ENCODE measurements at places on chromosomes 1 and 21. TPM values are rescaled to one million over a fixed set of nuclear protein-coding genes. Genes with fewer than 3 reads are reported as not detected.

- peak; percentile 51 for DNase-seq
Observed at GRCh38 chr1:232112076-232112475, 485.5 kb downstream of the DISC1 start.

DNA sequence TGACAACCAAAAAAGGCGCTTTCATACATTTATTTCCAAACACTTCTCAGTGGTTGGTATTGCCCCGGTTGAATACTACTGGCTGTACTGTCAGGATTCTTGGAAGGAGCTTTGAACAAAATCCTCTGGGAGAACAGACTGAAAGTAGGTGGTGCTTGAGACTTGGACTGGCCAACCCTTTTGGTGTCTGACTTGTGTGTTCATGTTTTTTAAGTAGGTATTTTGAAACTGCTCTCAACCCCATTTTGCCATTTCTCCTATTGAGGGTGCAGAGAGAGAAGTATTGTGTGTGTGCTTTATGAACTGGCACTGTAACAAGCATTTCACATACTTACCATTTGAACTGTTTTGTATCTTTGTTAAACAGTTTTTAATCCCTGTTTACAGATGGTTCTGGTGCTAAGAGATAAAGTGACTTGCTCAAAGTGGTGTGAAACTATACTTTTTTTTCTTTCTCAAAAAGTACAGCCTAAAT is 21.2 kb downstream of the ARID1A start:
- peak; percentile 51 for DNase-seq

GRCh38 chr21:45932922-45933502 is 48.6 kb upstream of the COL6A1 start:
- DNase-seq, result no peak

The BCL2L15 gene
- polyA plus RNA-seq, result 0.36 TPM

The TRIM58 gene
- 4.7 TPM for polyA plus RNA-seq

DNA sequence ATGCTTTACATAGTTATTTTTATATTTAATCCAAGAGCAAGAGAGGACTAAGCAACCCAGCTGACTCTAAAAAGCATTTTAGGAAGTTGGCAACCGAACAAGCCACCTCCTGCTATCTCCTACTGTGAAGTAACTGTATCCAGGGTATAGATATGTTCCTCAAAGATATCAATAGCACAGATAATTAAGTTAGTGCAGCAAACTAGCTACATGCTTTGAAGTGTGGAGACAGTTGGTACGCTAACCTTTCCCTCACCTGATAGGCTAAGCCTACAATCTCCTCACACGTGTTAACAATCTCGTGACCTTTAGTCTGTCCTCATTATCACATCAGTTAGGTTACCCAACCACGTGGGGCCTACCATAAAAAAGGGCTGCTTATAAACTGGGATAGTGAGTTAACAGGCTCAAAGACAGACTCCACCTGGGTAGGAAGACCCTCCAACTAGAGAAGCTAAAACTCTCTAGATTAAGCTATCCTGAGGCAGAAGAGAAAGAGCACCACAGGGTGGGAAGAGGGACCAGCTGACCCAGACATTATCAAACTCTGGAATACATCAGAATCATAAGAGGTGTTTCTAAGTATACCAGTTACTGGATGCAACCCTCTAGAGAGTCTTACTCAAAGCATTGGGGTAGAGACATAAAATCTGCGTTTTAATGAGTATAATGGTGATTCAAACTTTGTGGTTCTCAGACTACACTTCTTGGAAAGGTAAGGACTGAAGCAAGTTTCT is 340.1 kb upstream of the ESRRG start:
- peak; percentile 46 for DNase-seq

The OR2L5 gene
- polyA plus RNA-seq, result not detected

The CA14 gene
- 6.1 TPM for polyA plus RNA-seq

DNA sequence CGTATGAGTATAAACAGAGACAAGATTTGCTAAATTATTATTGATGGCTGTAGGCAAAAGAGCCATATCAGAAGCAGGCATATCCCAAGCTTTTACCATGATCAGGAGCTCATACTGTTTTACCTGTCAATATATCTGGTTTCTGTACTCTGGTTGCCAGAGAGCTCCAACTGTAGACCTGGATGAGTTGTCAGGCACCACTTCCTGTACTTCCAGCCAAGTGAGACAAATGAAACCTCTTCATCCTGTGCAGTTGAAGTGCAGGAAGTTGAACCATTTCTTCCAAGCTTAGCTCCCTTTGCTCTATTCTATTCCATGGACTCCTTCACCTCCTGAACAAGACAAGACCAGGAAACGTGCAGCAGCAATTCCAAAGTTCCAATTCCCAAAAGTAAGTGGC is 115.6 kb downstream of the ZNF281 start:
- DNase-seq, result no peak
